WTC11 (cell line): ENCODE measurements at places on chromosomes 7 and 10.

DNA sequence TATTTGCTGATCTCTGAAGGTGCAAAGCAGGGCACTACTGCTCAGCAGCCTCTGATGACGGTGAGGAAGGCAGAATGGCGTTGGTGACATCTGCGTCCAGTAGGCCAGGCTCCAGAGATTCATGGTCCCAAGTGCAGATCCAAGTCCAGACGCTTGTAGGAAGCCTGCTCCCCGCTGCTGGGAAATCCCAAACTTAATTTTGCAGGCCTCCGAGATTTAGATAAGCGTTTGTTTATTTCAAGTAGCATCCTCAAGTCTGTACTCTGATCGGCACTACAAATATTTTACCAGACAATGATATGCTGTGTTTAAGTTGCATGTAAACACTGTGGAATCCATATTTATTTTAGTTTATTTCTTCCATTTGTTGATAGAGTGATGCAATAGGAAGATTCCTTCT lies 244.9 kb upstream of the KLF6 start:
- DNase-seq = no peak
- H3K4me3 ChIP-seq = no peak overlapping the region
- no peaks in the 10 kb centered on the region for H3K36me3 ChIP-seq
- H3K27me3 ChIP-seq = no peaks in the 10 kb centered on the region

GRCh38 chr10:49200854-49201253 lies 12.7 kb upstream of the TMEM273 start:
- H3K27ac ChIP-seq = no peak overlapping the region
- no peaks in the 10 kb centered on the region; the same call in 1 of the 2 replicates for H3K27me3 ChIP-seq
- no peaks in the 10 kb centered on the region for H3K4me1 ChIP-seq
- H3K4me3 ChIP-seq = no peak overlapping the region
- DNase-seq = no peak
- peaks cover 4% of the 10 kb centered on the region; the same call in 1 of the 2 replicates for H3K36me3 ChIP-seq

DNA sequence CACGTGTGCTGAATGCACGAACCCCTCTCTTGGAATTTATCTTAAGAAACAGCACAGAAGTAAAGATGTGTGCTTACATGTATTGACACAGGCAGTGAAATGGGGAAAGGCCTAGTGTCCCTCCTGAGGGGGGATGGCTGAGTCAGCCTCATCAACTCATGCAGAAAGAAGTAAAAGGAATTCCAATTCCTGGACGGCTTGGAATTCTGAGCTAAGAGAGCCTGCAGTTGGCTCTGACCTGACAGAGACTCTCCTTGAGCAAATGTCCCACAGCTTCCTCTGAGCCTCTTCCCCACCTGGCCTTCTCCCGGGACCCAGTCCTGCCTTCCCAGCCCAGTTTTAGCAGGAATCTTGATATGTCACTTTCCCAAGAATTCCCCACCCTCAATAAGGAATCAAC lies 542.4 kb upstream of the ADARB2 start:
- no peaks in the 10 kb centered on the region for H3K27me3 ChIP-seq
- DNase-seq = no peak
- peaks cover 7% of the 10 kb centered on the region; the same call in 1 of the 2 replicates for H3K36me3 ChIP-seq
- no peak overlapping the region for H3K27ac ChIP-seq
- H3K4me3 ChIP-seq = no peak overlapping the region
- H3K4me1 ChIP-seq = peaks cover 42% of the 10 kb centered on the region

- H3K36me3 ChIP-seq = no peaks in the 10 kb centered on the region
- H3K27ac ChIP-seq = no peak within 1 kb of the TSS
- peaks cover 20% of the 10 kb centered on the region for H3K4me1 ChIP-seq
- peak within 1 kb of the TSS; percentile 77 for H3K4me3 ChIP-seq
- peaks cover 81% of the 10 kb centered on the region for H3K27me3 ChIP-seq
Measured at GRCh38 chr7:103446049-103446520, at the start of gene SLC26A5. Gene SLC26A5 (minus strand): TSS chr7:103446207. CDS start chr7:103421514, 24,693 bp downstream.

GRCh38 chr7:44291733-44292419 lies 33.5 kb downstream of the CAMK2B start:
- DNase-seq = peak; percentile 0
- H3K27me3 ChIP-seq = peaks cover 6% of the 10 kb centered on the region; the same call in 1 of the 2 replicates
- H3K4me3 ChIP-seq = no peak overlapping the region

GRCh38 chr7:1227071-1227804 lies 5.4 kb upstream of the UNCX start:
- peak; percentile 59 for DNase-seq
- no peak overlapping the region for H3K27ac ChIP-seq
- H3K4me3 ChIP-seq = peak overlapping the region; percentile 45; the same call in 1 of the 2 replicates

DNA sequence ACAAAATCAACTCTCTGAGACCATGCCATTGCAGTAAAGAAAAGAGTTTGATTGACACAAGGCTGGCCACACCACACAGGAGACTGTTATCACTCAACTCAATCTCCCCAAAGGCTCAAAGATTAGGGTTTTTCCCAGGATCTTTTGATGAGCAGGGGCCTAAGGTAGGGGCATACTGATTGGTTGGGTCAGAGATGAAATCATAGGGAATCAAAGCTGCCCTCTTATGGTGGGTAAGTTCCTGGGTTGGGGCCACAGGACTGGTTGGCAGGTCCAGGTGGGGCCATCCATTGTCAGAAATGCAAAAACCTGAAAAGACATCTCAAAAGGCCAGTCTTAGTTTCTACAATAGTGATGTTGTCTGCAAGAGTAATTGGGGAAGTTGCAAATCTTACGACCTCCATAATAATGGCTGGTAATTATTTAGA lies 91.6 kb downstream of the AKR1D1 start:
- H3K27me3 ChIP-seq = peaks cover 11% of the 10 kb centered on the region
- H3K4me3 ChIP-seq = 0 out of 2 replicates have a peak overlapping the region, but pooled peaks have one; percentile 16
- H3K36me3 ChIP-seq = peaks cover 27% of the 10 kb centered on the region
- peaks cover 61% of the 10 kb centered on the region for H3K4me1 ChIP-seq
- H3K27ac ChIP-seq = peak overlapping the region; percentile 99

DNA sequence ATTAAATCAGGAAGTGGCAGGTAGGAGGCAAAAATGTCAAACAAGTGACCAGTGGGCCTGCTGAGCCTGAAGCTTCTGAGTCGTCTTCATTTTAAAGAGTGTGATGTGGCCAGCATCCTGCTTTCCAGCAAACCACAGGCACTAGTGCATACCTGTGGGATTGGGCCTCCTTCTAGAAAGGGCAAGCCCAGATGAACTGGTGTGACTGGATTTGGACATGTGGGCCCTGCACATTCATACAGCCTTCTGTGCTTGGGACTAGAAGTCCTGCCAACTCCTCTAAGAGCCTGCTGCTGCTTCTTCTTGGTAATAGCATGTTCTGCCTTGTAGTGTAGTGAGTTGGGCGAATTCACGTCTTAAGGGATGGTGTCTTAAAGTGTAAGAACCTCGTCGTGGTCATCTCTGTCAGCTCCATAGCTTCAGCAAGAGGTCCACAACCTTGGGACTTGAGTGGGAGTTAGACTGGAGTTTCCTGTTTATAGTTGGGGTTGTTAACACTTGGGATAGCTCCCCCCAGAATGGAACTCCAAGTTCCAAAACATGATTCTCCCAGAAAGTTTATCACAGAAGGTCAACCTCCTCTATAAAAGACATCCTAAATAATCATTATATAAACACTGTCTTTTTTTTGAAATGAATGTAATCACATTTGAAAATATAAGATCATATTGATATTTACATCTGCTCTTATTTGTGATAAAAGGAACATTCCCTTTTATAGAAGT lies 11.2 kb downstream of the BMPER start:
- H3K36me3 ChIP-seq = no peaks in the 10 kb centered on the region
- no peak overlapping the region for H3K4me3 ChIP-seq
- no peak overlapping the region for H3K27ac ChIP-seq
- H3K27me3 ChIP-seq = no peaks in the 10 kb centered on the region; the same call in 1 of the 2 replicates
- no peak for DNase-seq

DNA sequence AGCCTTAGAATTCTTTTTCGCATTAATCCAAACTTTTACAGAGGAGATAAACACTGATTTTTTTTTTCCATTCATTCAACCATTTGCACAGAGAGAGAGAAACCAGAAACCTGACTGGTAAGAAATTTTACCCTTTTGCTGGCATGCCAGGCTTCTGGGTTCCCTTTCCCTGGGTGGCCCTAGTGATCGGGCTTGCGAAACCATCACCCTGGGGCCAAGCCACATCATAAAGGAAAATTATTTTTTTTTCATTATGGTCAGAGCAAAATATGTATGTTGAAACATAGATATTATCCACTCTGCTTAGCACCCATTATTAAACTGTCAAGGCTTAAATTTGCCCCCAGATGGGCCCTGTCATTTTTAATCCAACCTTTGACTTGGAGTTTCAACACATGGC lies 55.4 kb upstream of the INHBA start:
- H3K27me3 ChIP-seq = peaks cover 16% of the 10 kb centered on the region
- no peak for DNase-seq

- no peaks in the 10 kb centered on the region for H3K36me3 ChIP-seq
- peak within 1 kb of the TSS; percentile 80 for H3K4me3 ChIP-seq
- peaks cover 25% of the 10 kb centered on the region for H3K27me3 ChIP-seq
- peak; percentile 71 for DNase-seq
- peaks cover 10% of the 10 kb centered on the region for H3K4me1 ChIP-seq
Measured at GRCh38 chr7:88306590-88307048, at the start of gene STEAP4. Gene STEAP4 (minus strand): TSS chr7:88306894. CDS start chr7:88284269, 22,625 bp downstream.

GRCh38 chr10:93576888-93577287 lies 10.4 kb downstream of the FFAR4 start:
- no peaks in the 10 kb centered on the region for H3K36me3 ChIP-seq
- no peak overlapping the region for H3K27ac ChIP-seq
- H3K4me1 ChIP-seq = no peaks in the 10 kb centered on the region

- H3K4me1 ChIP-seq = no peaks in the 10 kb centered on the region
- no peak overlapping the region for H3K27ac ChIP-seq
- no peak overlapping the region for H3K4me3 ChIP-seq
Measured at GRCh38 chr10:47065903-47066302, 154.7 kb downstream of the PTPN20 start.

DNA sequence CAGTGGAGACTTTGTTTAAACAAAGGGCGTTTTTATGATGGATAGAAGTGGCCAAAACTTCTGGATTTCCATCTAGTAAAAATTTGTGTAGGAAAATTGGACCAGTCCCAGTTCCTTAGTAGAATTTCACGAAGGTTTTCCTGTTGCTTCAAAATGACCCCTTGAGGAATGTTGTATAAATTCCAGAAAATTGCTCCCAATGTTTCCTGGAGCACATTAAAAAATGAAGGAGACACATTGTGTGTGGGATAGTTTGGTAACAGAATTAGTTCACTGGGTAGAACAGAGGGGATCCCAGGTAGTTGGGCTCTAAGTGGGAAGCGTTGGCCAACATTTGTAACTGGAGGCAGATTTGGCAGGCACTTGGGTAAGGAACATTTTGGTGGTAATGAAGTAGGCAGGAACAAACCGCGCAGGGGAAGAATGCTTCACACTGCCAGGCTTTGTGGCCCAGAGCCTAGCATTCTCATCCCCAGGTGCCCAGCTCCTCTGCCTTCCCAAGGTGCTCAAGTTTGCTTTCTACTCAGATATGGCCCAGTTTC lies 758.6 kb downstream of the AUTS2 start:
- no peak for DNase-seq
- no peak overlapping the region for H3K27ac ChIP-seq
- H3K27me3 ChIP-seq = no peaks in the 10 kb centered on the region; the same call in 1 of the 2 replicates
- no peak overlapping the region for H3K4me3 ChIP-seq

DNA sequence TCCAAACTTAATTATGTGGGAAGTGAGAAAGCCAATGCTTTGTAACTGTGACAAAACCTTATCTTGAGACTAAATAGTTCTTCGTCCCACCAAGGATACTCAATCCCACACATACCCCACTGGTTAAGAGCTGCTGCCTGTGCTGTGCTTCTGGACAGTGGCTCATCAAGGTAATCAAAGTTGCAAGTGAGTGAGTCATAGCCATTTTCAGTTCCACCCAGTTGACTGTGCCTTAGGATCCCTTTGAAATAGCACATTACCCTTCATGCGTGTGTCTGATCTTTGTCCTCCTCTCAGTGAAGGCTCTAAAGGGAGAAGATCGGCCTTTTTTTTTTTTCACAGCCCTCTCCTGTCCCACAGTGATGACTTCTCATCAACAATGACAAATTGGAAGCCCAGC lies 706.0 kb upstream of the AUTS2 start:
- peaks cover 3% of the 10 kb centered on the region; the same call in 1 of the 2 replicates for H3K27me3 ChIP-seq
- no peak overlapping the region for H3K27ac ChIP-seq
- no peak overlapping the region for H3K4me3 ChIP-seq

GRCh38 chr7:20280475-20281351 lies 50.0 kb upstream of the ITGB8 start:
- no peak overlapping the region for H3K4me3 ChIP-seq
- H3K27me3 ChIP-seq = no peaks in the 10 kb centered on the region
- no peaks in the 10 kb centered on the region for H3K36me3 ChIP-seq
- H3K4me1 ChIP-seq = peaks cover under 1% of the 10 kb centered on the region; the same call in 1 of the 2 replicates

DNA sequence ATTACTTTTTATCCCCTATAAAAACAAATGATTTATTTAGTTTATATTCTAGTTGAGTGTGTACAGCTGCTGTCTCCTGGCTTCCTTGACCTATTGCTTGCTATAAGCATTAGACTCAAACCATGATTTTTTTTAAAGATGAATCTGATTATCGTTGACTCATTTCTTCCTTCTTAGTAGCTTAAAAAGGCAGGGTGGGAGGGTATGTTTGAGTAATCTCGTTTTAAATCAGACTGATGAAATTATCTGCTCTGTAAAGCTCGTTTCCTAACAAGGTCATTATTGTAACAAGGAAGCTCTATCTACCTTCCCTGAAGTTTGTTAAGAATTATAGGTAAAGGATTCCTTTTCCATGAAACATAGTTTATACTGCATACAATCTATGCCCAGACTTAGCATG lies 276.3 kb upstream of the KCND2 start:
- no peak overlapping the region for H3K27ac ChIP-seq
- no peaks in the 10 kb centered on the region for H3K4me1 ChIP-seq
- peaks cover 11% of the 10 kb centered on the region for H3K36me3 ChIP-seq
- H3K27me3 ChIP-seq = no peaks in the 10 kb centered on the region
- DNase-seq = no peak

DNA sequence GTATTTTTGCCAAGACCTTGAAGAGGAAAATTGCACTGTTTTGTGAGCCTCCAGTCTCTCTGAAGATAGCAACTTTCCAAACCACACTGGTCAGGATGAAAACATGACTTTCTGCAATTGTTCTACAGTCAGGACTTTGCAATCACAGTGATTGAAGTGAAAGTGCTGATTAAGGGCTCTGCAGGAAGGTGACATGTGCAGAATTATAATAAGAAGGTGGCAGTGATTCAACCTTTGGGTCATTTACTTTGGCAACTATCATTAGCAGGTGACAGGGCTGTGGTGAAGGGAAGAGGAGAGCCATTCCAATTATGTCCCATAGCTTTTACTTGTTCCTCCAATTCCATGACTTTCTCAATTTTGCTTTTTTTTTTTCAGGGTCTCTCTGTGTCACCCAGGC lies 350.0 kb upstream of the FZD8 start:
- H3K36me3 ChIP-seq = no peaks in the 10 kb centered on the region
- H3K27me3 ChIP-seq = peaks cover 18% of the 10 kb centered on the region
- H3K4me3 ChIP-seq = no peak overlapping the region
- peaks cover 20% of the 10 kb centered on the region for H3K4me1 ChIP-seq

DNA sequence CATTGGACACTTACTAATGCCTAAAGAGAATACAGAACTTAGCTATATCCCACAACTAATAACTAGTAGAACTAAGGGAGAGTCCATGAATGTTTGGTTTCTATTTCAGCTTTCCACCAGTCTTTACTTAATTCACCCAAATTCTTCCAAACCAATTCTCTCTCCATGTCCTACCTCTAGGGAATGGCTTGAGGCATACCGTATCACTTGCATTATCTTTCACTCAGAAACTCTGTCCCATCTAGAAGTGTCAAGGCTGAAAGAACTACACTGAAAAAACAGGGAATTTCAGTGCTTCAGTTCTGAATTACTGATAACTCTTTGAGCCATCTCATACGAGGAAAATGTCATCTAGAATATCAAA lies 758 bp downstream of the TMEM168 start:
- 0 out of 2 replicates have a peak, but pooled peaks cover 3% of the 10 kb centered on the region for H3K27me3 ChIP-seq
- no peaks in the 10 kb centered on the region; the same call in 1 of the 2 replicates for H3K36me3 ChIP-seq
- no peak for DNase-seq
